Eye (tissue), 1 donor: ENCODE measurements at places on chromosomes 6 and 20.

GRCh38 chr6:52617087-52617486 is 40.2 kb upstream of the TRAM2 start:
- no peak for DNase-seq

- DNase-seq = peak; percentile 68
Measured at GRCh38 chr6:40912158-40912946, 126.7 kb downstream of the UNC5CL start.

DNA sequence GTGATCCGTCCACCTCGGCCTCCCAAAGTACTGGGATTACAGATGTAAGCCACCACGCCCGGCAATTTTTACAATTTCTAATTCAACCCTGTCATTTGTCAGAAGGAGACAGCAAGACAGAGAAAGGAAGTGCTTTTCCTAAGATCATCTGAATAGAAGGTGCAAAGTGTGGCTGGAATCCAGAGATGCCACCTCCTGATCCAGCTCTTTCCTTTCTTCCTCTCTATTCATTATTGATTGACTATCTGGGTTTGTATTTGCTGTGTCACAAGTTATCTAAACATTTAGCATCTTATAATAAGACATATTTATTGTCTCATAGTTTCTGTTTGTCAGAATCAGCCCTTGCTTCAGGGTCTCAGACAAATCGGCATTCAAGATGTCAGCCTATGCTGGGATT is 217.7 kb downstream of the BCAS1 start:
- no peak for DNase-seq

GRCh38 chr6:84052204-84052882 is 18.8 kb downstream of the MRAP2 start:
- peak; percentile 89 for DNase-seq

GRCh38 chr6:168333039-168333438 is 13.5 kb upstream of the DACT2 start:
- no peak for DNase-seq

DNA sequence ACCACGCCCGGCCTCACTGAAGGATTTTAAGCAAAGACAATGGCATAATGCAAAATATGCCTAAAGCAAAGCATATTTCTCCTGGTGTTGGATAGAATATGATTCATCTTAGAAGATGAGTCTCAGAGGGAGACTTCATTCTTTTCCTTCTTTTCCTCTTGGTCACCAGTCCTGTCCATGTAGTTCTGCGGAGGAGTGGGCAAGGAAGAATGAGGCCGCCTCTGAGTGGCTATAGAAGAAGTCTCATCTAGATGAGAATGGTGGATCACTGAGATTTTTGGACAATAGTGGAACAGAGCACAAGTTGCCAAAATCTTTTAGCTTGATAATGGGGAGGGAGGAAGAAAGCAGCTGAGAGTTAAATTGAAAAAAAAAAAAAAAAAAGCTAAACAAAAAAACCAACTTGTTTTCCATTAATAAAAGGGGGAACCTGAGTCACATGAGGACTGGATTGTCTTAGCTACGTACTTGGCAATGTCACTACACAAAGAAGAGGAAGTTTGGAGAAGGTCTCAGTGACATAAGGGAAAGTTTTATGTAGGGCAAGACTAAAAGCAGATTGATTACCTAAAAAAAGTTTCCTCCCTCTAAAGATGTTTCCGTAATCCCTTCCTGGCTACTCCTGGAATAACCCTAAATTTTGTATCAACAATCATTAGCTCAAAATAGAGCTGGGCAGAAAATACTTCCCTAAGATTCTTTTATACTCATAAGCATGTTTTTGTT is 6.0 kb downstream of the CD83 start:
- no peak for DNase-seq

GRCh38 chr20:56627122-56628014 is 1.7 kb upstream of the TFAP2C start:
- peak; percentile 59 for DNase-seq

- DNase-seq = no peak
Measured at GRCh38 chr6:132998418-132998817, 184.0 kb downstream of the RPS12 start.

GRCh38 chr6:148521586-148521985 is 178.9 kb downstream of the SASH1 start:
- no peak for DNase-seq

DNA sequence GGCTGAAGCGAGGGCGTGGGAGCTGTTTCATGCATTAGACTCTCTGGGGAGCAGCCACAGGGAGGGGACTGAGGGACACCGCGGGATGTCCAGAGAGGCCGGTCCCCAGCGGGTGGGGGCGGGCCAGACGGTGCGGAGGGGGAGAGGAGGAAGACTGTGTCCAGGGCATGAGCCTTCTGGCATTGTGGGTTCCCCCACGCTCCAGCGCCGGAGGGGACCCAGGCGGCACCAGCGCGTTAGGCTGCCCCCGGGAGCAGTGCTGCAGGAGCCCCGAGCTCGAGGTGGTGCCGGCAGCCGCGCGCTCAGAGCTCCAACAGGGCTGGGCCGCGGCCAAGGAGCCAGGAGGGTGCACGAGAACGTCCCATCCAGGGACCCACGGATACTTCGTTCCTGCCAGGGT is 14.4 kb downstream of the SLC22A3 start:
- no peak for DNase-seq

- no peak for DNase-seq
Measured at GRCh38 chr20:32965581-32966373, 38.5 kb downstream of the SUN5 start.

DNA sequence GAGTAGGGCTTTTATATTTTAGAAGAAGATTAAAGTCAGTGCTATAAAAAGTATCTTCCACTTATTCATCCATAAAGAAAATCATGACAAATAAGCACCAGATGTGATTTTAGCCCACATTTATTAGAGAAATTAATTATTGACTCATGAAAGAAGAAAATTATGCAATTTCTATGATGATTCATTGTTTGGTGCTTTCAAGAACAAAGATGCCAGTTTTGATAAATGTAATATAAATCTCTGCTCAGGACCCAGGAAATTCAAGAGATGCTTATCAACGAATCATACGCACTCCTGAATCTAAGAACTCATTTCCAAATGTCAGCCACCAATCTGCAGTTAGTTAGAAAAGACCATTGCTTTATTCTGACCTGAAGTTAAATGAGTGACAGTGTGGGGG is 211.4 kb downstream of the ARHGAP18 start:
- DNase-seq = no peak

DNA sequence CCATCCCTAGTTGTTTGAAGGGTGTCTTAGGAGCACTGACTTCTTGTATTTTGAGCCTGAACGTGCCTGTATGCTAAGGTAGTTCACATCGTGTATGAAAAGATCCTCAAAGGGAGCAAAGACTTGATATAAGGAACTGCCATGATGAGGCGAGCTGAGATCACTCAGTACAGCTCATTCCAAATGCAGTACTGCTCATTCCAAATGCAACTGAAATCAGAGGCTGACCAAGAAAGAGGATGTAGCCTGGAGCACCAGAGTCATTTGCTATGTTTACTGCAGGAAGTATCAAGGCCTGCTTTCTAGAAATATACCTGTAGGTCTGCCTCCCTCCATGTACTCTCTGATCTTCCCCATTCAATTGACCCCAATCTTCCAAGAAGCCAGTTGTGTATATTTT is 832.2 kb downstream of the EYS start:
- DNase-seq = no peak

DNA sequence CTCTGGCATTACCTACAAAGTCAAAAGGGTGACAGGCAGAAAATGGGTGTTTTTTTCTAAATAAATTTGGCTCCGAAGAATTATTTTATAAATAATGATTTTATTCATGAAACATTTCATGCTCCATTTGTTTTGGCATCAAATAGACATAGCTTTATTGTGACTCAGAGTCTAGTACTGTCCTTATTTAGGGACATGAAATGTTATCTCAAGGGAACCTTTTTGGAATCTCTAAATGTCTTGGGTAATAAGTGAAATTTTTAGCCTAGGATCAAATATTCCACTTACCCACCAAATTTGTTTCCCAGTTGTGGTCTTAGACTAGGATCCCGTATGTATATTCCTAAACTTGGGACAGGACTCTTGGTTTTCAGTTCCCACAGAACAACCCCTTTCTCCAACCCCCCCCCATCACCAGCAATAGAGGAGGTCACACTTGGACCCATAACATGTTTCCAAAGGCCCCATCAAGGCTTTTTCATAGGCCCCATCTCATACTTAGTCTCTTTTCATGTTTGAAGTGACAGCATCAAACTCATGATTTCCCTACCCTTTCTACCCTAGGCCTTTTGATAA is 81.8 kb downstream of the JAG1 start:
- DNase-seq = no peak

DNA sequence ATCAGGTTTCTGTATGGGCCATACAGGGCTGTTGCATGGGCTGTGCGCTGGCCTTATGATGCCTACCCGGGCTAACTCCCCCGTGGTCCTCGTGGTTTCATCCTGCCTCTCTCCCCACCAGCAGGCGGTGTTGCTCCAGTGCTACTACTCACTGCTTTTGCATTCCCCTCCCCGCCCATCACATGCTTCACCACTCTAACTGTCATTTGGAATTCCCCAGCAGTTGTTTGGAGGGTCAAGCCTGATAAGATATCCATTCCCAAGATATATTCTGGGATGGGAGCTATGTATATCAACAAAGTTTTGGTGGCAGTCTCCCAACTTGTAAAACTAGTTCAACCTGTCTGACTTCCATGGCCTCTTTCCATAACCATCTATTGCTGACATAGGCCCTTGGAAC is 233.2 kb upstream of the SOX4 start:
- DNase-seq = no peak

DNA sequence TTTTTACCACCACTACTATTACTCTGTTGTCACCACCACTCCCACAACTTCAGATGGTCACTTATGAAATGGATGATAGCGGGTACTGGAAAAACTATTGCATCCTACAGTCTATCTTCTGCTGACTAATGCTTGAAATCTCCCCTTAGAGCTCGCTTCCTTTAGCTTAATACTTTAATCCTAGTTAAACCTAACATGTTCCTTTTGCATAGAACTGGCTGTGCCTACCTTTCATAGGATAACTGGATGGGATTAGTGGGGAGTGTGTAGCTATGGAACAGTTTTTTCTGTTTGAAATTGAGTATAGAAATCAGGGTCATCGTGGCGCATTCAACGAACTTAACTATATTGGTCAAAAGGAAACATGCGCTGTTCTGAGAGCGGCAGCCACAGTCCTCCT is 294.7 kb downstream of the FARS2 start:
- DNase-seq = no peak

DNA sequence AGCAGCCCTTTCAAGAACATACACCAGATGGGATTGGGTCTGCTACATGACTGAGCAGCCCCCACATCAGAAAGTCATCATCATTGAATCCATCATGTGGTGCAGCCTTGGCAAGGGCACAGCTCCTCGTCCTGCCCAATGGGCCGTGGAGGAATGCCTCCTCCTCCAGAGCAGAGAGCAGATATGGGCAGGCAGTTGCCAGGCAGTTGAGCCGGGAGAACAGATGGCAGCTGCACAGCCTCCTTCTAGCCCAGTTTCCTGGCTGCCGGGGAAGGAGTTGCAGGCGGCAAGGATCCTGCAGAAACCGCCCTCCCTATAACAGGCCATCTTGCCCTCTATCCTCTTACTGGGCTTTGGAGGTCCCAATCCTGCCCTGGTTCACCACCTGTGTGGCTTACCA is 11.9 kb upstream of the ZFAND3 start:
- peak; percentile 63 for DNase-seq

DNA sequence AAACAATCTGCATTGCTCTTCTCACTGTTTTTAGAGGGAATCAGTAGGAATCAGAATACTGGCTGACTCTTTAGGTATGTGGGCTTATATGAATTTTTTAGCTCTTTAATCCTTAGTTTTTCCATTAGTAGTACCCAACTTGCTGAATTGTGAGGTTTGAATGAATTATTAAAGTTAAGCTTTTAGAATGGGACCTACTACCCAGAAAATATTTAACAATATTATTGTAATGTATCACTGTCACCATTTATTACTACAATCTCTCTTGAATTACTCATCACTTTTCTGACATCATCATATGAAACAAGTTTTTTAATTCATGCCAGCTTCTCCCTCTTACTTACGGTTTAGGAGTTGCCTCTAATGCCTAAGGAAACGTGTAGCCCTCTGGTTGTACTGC is 212.7 kb downstream of the BCKDHB start:
- no peak for DNase-seq

GRCh38 chr6:146911635-146912215 is 292.5 kb upstream of the STXBP5 start:
- no peak for DNase-seq

DNA sequence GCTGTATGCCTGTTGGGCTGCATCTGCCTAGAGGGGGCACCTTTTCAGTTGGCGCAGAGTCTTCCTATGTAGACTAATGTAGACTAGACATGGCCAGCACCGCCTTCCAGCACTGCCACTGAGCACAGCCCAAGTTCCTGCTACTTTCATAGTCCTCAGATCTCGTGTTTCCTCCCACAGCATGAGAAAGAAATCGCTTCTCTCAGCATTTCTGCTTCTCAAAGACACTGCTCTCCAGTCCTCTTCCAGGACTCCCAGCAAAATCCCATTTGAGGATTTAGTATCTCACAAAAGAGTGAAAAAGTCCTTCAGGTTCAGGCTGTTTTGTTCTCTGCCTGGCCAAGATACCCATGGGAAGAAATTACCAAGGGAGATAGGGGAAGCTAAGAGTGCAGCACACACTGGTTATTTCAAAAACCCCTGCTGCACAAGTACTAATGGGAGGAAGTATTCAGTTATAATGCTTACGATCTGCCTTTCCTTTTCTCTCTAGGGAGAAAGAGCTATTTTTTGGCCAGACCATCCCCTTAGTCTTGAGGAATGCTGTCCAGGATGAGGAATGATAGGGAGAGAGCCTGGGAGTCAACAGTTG is 35.7 kb downstream of the OGFRL1 start:
- DNase-seq = no peak

DNA sequence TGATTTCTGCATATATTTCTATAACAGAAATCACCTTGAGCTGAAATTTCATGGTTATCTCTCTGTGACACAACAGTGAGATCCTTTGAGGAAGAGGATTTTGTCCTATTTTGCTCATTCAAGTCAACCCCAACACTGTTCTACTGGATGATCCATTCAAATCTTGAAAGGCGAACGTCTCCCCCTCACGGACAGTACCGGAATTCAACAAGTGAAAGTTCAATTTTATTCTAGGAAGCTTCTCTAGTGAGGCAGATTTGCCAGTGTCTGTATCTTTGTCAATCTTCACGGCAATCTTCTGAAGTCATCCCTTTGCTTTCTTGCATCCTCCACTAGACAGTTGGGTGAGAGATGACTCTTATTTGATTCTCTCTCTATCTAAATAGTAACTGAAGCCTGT is 91.7 kb upstream of the PDE7B start:
- no peak for DNase-seq

DNA sequence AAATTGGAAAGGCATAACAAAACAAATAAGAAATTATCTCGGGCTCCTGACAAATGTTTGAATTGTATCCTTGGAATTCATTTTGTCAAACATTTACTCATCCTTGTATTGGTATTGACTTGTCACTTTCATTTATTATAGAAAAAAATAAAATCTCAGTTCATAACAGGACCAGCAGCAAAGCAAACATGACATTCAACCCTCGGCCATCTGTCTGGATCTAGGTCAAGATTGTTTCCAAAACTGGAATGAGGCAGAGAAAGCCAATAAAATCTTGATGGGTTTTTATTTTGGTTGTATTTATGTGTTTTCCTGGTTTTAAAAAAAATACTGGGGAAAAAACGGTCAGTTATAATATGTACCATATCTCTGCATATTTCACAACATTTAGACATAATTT is 42.9 kb upstream of the FABP7 start:
- DNase-seq = no peak

GRCh38 chr20:56454754-56455153 is 13.7 kb upstream of the RTF2 start:
- DNase-seq = no peak

GRCh38 chr20:8858181-8858787 is 210.6 kb upstream of the PLCB4 start:
- no peak for DNase-seq

- no peak for DNase-seq
Measured at GRCh38 chr6:43819958-43820357, 49.9 kb downstream of the VEGFA start.
